ENCODE measurements at places on chromosomes 4 and X.

DNA sequence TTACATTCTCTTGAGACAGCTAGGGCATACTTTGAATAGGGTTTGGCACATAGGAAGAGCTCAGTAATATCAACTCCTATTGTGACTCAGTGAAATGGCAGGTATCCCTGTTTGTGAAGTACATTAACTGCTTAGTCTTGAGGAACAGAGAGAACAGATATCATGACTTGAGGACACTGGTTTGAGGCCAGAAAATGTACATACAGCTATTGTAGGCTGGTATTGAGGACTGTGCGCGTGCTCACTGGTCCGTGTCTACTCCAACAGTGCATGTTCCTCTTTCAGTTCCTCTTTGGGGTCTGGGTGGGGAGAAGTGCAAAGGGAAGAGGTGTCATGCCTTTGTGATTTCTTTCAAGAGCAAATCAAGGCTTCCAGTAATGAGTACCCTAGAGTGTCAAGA lies 34.6 kb upstream of the TBC1D9 start:
- no peak for DNase-seq

- no peak for DNase-seq
Observed at GRCh38 chr4:56052481-56052880, 103.7 kb downstream of the CEP135 start.

DNA sequence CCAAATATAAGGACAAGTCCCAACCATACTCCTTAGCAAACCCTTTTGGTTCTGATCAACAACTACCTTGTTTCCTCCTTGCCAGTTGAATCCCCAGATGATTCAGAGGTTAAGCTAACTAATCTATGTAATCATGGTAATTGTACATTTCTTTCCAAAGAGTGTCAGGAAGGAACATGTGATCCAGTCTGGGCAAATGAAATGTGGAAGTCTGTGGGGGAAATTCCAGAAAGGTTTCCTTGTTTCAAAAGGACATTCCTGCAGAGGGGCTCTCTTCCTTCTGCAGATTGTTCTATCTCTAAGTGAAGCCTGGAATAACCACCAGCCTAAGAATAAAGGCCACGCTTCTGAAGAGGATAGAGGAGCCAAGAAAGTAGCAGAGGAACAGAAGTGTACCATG lies 7.0 kb downstream of the PRSS12 start:
- DNase-seq, result no peak

DNA sequence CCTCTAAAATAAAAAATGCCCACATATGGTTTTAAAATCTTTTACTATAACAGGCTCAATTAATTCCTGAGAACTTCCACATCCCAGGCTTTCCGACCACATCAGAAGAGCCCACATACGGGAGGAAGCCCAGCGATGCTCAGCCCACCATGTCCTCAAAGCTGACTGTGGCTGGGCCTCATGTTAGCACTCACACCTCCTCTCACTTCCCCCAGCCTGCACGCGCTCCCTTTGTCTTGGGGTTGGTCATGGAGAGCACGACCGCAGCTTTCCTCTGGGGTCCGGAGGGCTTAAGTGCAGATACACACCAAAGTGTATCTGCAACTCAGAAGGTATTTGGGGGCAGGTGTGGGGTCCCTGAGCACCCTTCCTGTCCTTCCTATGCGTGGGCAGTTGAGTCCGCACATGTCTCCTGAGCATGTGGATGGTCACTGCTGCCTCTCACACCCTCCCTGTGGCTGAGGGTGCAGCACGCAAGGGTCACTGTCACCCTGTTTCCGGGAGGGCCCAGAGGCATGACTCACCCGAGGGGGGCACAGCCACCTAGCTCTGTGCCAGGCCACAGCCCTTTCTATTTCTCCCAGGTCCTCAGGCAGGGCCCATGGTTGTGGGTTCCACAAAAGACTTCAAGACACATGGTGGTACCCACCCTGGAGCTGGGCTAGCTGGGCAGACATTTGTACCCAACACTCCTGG lies 21.2 kb downstream of the WDR1 start:
- DNase-seq, result no peak

DNA sequence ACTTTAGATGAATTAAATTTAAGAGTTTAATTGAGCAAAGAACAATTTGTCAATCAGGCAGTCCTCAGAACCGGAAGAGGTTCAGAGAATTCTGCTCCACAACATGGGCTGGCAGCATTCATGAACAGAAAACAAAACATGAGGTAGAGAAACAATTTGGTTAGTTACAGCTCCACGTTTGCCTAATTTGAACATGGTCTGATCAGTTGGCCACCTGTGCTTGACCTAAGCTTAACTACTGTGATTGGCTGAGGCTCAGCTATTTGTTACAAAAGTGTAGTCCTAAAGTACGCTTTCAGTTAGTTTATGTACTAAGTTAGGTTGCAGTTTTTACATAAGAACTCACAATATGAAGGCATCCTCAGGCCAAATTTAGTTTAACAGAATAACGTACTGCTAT lies 258.6 kb downstream of the ADAM29 start:
- no peak for DNase-seq

DNA sequence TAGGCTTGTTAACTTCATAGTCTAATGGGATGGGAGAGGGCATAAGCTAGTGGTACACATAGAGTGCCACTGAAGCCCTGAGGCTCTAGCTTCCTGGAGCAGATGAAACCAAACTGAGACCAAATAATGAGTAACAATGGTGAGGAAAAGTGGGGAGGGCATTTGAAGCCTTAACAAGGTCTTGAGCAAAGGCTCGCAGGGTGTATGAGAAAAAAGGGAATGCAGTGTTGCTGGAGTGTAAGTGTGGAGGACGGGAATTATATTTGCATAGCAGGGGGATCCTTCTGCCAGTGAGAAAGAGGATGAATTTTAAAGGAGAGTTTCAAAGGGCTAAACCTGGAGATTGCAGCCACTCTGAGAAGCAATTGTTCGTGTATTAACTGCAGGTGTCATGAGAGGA lies 263.1 kb downstream of the ANK2 start:
- no peak for DNase-seq

- DNase-seq, result no peak
Observed at GRCh38 chrX:30568136-30568535, 9.4 kb downstream of the TASL start.

GRCh38 chrX:15512401-15512965 lies 11.9 kb downstream of the BMX start:
- DNase-seq, result no peak

DNA sequence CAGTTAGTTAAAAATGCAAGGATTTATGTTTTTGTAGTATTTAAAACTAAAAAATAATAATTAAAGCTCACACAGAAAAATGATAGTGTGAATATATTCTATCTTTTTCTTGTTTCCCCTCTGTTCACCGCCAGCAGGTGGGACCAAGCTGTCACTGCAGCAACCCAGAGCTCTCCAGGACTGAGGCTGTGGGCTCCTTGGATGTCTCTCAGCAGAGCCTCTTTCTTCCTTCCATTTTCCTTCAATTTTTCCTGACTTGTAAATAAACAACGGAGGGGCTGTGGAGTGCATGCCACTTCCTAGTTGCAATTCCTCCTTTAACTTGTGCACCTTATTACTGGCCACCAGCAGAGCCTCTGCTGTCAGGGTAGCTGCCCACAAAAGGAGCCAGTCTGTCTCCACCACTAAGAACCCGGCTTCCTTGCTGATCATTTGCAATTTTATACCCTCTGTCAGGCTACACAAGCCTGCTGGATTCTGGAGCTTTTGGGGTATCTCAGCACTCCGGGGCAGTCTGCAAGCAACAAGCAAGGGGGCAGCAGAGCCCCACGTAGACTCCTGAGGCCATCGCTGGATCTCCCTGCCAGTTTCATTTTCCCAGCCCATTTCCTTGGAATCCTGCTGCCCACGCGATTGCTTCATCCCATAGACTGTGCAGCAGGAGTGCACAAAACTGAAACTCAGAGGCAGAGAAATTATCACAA lies 1467.4 kb downstream of the C4orf33 start:
- peak; percentile 46 for DNase-seq

- DNase-seq, result no peak
Observed at GRCh38 chrX:75229774-75230173, 44.1 kb upstream of the UPRT start.

- DNase-seq, result no peak
Observed at GRCh38 chr4:168674077-168674747, 177.4 kb downstream of the PALLD start.

GRCh38 chr4:129344058-129344457 lies 248.1 kb downstream of the C4orf33 start:
- DNase-seq, result peak; percentile 10

- no peak for DNase-seq
Observed at GRCh38 chr4:169283114-169283509, 12.4 kb upstream of the SH3RF1 start.

GRCh38 chr4:38752941-38753806 lies 29.6 kb downstream of the TLR10 start:
- peak; percentile 4 for DNase-seq

DNA sequence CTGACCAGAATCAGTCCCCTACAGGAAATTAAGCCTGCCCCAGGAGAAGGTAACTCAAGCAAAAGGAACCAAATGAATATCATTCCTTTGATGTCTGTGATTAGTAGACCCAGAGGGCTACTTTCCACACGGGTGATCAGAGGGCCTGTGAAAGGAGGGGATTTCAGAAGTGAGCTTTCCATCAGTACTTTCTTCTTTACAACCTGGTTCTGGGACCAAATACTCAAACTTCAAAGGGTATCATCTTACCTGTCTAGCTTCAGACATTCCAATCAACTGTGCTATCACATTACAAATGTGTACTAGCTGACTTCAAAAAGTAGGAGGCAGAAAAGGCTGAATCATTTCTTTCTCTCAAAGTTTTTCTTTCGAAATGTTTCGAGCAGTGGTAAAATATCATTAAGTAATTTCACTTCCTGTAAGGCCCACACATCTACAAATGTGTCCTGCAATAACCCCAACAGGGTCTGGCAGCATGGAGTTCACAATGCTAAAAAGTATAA lies 23.9 kb downstream of the ACSL4 start:
- no peak for DNase-seq

- peak; percentile 95 for DNase-seq
Observed at GRCh38 chr4:140150886-140151698, 2.9 kb downstream of the MAML3 start.

GRCh38 chrX:102866981-102867656 lies 70.0 kb upstream of the RAB40AL start:
- DNase-seq, result no peak

- DNase-seq, result no peak
Observed at GRCh38 chr4:158302076-158302866, 92.0 kb downstream of the TMEM144 start.

- no peak for DNase-seq
Observed at GRCh38 chrX:110145311-110145710, 142.4 kb downstream of the TMEM164 start.

- DNase-seq, result no peak
Observed at GRCh38 chrX:43474321-43474720, 181.8 kb upstream of the MAOA start.

DNA sequence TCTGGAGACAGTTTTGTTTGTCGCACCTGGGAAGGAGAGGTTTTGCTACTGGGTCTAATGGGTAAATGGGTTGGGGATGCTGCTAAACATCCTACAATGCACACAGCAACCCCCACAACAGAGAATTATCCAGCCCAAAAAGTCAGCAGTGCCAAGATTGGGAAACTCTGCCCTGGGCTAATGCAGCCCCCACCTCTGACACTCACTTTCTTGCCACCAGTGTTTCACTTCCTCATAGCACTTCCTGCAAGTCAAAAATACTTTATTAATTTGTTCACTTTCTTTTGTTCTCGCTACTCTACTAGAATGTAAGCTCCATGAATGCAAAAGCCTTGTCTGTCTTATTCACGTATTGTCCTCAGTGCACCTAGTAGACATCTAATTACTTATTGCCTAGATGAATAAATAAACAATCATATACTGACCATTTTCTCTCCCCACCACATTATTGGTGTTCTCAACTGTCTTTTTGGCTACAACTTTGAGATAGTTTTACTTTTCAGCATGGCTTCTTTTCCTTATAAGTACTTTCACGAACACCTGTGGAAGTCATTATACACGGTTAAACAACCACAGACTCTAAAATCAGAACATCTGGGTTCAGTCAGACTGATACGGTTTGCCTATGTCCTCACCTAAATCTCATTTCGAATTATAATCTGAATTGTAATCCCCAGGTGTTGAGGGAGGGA lies 82.0 kb upstream of the PITX2 start:
- DNase-seq, result no peak

DNA sequence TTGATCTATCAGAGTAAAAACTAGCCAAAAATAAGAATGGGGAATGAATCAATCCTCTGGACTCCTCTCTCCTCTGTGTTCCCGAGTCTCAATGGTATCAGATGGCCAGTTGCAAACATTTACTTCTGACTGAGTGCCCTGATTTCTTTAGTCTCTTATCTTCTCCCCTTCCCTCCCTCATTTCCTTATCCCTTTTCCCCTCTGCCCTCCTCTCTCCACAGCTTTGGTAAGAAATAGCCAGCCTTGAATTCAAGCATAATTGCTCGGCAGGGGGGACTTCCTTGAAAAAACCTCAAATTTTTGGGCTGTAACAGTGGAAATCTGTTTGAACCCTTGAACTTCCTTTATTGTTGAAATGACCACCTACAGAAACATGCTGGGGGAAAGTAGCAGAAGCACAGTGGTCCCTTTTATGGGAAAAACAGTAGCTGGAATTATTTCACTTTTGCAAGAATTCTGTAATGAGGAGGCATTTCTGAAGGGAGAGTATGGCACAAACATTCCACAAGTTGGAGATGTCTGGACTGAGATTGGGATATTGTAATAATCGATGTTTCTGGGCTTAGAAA lies 40.3 kb downstream of the NHS start:
- no peak for DNase-seq

GRCh38 chr4:14100349-14100748 lies 472.8 kb upstream of the BOD1L1 start:
- no peak for DNase-seq

- no peak for DNase-seq
Observed at GRCh38 chrX:43279341-43279808, 376.7 kb upstream of the MAOA start.

GRCh38 chr4:150679765-150680343 lies 97.9 kb downstream of the MAB21L2 start:
- DNase-seq, result no peak

- DNase-seq, result no peak
Observed at GRCh38 chr4:124212815-124213630, 499.5 kb downstream of the ANKRD50 start.

DNA sequence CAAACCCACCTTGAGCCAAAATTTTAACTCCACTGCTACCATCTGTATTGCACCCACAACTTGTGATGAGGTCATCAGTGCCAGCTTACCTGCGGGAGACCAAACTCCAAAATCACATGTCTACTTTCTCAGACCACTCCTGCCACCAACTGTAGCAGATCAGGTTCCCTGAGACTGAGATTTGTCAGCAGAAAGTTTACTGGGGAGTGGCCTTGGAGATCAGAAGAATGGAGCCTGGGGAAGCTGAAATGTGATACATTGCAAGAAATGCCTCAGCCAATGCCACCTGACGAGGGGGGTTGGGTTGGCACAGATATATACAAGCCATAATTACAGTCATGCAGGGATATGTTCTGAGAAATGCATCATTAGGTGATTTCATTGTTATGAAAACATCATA lies 19.1 kb downstream of the HAUS3 start:
- no peak for DNase-seq

DNA sequence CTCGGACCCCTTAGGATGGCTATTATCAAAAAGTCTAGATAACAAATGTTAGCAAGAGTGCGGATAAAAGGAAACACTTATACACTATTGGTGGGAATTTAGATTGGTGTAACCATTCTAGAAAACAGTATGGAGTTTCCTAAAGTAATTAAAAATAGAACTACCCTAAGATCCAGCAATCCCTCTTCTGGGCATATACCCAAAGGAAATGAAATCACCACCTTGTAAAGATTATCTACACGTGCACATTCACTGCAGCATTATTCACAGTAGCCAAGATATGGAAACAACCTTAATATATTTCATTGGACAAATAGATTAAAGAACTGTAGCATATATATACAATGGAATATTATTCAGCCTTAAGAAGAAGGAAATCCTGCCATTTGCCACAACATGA lies 462.4 kb downstream of the IQCM start:
- DNase-seq, result no peak
